ENCODE measurements at places on chromosomes 4 and X. TPM values are rescaled to one million over a fixed set of nuclear protein-coding genes. Genes with fewer than 3 reads are reported as not detected.

The RPA4 gene
- total RNA-seq = 1.5 TPM

The CCDC149 gene
- 13.3 TPM for total RNA-seq

The DCAF8L2 gene
- total RNA-seq = not detected

The MAGEA12 gene
- not detected for total RNA-seq

The MAGEB10 gene
- not detected for total RNA-seq

The ARR3 gene
- total RNA-seq = not detected

The IBSP gene
- total RNA-seq = not detected

The USP17L21 gene
- total RNA-seq = not detected

The IL13RA2 gene
- 0.17 TPM for total RNA-seq

The NALF2 gene
- 0.16 TPM for total RNA-seq

The SLC38A5 gene
- 17.8 TPM for total RNA-seq

The SRD5A3 gene
- 37.5 TPM for total RNA-seq

The SHROOM2 gene
- total RNA-seq = 8.5 TPM

The PI4K2B gene
- 41.4 TPM for total RNA-seq

The SHISA3 gene
- 1.5 TPM for total RNA-seq

The HPSE gene
- 1.7 TPM for total RNA-seq

The HTN3 gene
- total RNA-seq = not detected

The NXF2B gene
- total RNA-seq = 0.72 TPM

The ADH1A gene
- total RNA-seq = 39.0 TPM

DNA sequence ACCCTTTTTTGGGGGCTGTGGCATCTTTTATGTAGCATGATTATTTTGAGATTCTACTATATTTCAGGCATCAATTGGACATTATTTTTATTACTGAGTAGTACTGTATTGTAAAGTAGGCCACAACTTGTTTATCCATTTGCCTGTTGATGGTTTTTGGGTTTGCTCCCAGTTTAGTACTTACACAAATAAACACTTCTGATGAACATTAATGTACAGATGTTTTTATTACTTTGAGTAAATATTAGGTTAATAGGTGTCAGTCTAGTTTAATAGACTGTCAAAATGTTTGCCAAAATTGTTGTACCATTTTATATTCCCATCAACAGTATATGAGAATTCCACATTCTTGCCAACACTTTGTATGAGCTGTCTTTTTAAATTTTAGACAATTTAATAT, 214.9 kb upstream of the MAD2L1 start:
- DNase-seq = no peak

- DNase-seq = no peak
Observed at GRCh38 chrX:9919632-9920172, 47.5 kb upstream of the CLDN34 start.

GRCh38 chr4:2878346-2878745, 34.7 kb downstream of the ADD1 start:
- DNase-seq = no peak

- peak; percentile 35 for DNase-seq
Observed at GRCh38 chr4:133150486-133151340, 1.6 kb downstream of the PCDH10 start.

DNA sequence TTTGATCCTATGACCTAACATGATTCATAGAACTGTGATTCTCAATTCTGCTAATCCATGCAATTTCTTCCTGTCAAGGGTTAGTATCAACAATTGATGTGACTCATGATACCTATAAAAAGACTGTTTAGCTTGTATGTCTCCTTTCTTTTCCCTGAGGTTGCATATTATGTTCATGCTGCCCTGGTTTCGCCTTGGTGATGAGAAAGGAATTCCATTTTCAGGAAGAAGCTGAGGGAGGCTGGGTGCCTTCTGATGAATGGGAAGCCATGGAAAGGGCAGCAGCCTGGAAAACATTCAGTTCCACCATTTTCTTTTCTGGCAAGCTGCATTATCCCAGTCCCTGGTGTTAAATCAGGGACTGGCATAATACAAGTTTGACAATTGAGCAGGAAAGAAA, 976.5 kb downstream of the RPA4 start:
- no peak for DNase-seq

- DNase-seq = no peak
Observed at GRCh38 chrX:39862963-39863362, 234.8 kb downstream of the BCOR start.

DNA sequence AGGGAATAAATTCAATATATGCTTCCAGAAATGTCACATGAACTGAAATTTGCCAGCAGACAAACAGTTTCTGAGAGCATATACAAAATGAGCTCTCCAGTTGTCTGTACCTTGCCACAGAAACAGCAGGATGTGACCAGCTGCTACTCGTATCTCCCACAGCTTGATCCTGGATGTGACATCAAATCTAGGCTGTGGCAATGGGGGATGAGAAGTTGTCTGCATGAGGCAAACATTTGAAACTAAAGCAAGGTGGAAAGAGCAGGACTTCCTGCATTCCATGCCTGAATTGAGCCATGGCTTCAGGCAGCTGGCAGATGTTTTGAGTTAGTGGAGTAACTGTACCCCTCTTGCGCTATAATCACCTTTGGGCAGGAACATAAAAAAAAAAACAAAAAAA, 1724.0 kb downstream of the RPA4 start:
- DNase-seq = no peak

GRCh38 chr4:175456131-175456530, 355.9 kb downstream of the GPM6A start:
- no peak for DNase-seq

GRCh38 chrX:16718824-16719333, 533 bp upstream of the SYAP1 start:
- no peak for DNase-seq

DNA sequence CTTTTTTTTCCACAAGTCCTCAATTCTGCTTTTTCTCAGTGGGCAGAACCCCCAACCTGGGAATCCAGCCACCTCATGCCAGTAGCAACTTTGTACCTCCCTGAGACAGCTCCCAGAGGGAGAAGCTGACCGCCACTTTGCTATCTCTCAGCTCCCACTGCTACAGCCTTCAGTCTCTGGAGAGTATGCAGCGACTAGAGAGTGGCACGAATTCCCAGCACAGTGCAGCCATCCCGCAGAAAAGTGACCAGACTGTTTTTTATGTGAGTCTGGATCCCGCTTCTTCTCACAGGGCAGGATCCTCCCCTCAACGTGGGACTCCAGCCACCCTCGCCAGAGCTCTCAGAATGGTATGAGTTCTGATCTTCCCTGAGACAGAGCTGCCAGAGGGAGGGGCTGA, 1234.6 kb downstream of the FAM133A start:
- DNase-seq = no peak

DNA sequence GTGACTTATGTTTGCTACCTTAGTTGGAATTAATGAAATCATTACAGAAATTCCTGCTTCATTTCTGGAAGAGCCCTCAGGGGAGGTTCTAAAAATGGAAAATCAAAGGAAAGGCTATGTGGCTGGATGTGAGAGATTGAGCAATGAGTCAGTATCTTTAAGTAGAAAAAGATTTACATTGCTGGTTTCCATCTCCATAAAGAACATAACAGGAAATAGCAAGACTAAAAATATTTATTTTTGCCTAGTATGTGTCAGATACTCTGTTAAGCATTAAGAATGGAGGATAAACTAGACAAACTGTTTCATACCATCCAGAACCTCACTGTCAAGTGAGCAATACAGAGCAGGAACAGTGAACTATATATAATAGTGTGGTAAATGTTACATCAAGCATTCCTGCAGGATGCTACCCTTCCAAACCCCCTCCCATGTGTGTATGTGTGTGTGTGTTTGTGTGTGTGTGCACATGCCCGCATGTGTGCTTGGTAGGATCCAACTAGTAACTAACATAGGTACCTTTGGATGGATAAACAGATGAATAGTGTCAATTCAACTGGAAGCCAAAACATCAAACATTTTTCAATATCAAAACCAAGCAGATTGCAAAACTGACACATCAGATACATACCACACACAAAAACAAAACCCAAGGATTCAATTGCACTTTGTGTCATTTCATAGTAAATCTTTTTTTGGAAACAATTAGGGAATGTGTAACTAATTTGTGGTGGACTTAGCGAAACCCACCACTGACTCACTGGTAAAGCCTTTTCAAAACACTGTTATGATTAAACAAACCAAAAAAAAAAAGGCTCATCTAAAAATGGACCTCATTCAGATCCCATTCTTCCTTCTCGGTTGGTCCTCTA, 223.4 kb downstream of the SHROOM3 start:
- DNase-seq = no peak

- peak; percentile 16 for DNase-seq
Observed at GRCh38 chrX:134676436-134676835, 18.2 kb upstream of the PLAC1 start.

GRCh38 chr4:145785391-145786008, 105.6 kb downstream of the C4orf51 start:
- no peak for DNase-seq

DNA sequence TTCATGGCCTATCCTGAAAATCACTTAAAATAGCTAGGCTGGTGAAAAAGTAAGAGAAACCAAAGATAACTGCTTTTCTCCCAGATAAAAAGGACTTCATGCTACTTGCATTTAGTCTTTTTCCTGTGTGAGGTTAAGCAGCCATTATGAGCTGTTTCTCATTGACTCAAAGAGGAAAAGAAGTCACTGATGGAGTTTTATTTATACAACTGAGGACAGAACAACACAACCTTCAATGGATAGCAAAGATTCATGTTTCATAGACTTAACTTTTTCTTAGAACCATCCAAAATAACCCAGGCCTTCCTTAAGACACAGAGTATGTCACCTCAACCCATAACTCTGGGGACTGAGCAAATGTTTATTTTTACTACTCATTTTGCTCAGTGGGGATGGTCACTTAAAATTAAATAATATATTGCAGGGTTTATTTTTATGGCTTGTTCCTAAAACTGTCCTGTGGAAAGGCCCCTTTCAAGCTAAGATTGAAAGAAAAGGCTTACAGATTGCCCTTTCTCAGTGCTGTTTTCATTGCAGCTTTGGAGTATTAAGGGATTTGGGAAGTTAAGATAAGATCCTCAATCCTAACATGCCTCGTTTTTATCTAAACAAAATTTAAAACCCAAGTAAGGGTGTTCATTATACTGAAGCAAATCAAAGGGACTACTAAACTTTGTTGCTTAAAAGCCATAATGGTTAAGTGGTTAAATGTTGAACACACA, 252.6 kb upstream of the MAD2L1 start:
- DNase-seq = no peak

GRCh38 chr4:99154658-99155342, 10.7 kb upstream of the ADH4 start:
- DNase-seq = no peak

- no peak for DNase-seq
Observed at GRCh38 chr4:2913168-2913567, 50.0 kb downstream of the NOP14 start.

- DNase-seq = peak; percentile 64
Observed at GRCh38 chr4:153154007-153154975, 50.0 kb upstream of the TRIM2 start.

DNA sequence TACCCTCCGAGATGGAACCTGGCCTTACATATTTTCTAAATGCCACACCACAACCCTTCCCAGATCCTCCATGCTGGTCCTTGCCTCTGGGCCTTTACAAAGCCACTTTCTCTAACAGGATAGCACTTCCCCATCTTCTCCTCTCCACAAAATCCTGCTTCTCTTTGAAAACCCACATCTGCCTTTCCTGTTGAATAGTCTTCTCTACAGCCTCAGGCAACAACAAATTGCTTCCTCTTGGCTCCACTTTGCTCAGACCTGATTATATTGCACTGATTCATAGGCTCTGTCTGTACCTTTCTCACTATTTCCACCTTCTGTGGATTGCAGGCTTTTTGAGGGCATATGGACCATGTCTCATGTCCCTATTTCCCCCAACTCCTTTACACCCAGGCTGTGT, 203.7 kb upstream of the MBNL3 start:
- no peak for DNase-seq

DNA sequence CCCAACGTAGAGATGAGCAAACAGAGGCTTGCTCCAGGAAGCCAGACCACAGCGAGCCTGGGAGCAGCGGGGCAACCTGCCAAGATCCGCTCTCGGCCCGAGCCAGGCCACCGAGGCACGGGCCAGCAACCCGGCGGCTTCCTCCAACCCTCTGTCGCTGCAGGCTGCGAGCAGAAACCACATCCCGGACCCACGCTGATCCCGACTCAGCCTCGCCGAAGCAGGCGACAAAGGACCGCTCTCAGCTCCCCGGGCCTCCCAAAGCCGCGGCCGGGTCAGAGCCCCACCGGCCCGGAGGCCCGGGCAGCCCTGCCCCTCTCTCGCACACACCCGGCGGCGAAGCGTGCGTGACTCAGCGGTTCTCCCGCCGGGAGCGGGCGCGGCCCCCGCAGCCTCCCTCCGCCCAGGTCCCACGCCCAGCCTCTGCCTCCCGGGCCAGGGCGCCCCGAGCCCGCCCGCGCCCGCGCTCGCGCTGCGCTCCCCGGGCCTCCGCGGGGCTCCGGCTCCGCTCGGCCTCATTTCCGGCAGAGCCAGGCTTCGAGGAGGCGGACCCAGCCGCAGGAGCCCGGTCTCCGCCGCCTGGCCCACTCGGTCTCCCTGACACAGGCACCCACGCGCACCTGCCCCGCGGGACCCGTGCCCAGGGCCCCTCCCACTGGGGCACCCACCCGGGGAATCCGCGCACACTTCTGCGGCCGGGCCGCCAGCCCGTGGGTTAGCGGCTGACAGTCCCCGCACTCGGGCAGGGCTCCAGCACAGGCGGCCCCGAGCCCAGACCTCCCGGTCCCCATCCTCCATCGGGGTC, 1.7 kb downstream of the PPP2R2C start:
- peak; percentile 49 for DNase-seq

DNA sequence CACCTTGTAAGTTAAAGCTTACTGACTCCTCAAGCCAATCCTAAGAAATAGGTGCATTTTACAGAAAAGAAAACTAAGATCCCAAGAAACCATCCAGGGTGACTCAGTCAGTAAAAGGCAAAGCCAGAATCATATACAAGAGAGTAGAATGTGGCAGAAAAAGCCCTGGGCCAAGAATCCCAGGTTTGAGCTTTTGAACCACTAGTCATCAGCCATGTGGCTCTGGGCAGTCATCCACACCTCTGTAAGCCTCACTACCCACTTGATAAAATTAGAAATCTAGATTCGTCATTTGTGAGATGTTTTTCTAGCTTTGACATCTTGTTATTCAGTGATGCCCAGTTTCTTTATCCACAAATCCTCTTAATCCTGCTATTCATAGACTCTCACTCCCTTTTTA, 122.2 kb upstream of the PDE5A start:
- no peak for DNase-seq

DNA sequence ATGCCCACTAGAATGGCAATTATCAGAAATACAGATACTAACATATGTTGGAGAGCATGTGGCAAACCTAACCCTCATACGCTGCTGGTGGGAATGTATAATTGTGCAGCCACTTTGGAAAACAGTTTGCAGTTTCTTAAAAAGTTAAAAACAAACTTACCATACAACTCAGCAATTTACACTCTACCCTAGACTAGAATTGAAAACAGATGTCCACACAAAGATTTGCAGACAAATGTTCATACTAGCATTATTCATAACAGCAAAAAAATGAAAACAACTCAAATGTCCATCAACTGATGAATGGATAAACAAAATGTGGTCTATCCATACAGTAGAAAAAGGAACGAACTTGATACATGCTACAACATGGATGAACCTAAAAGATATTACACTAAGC, 64.4 kb downstream of the SLC9A7 start:
- DNase-seq = no peak

- no peak for DNase-seq
Observed at GRCh38 chrX:11050013-11050412, 61.1 kb upstream of the HCCS start.

Data from hepatocyte (in vitro differentiated cells).